Stimulated activated naive B cell treated with anti-CD40 and anti-IgM and Interleukin-4, amounts not matched to agents 10 μg/mL and 1 μg/mL and 100 μg/mL, for 72 hours (primary cell): ENCODE measurements at places on chromosomes 6 and 20.

DNA sequence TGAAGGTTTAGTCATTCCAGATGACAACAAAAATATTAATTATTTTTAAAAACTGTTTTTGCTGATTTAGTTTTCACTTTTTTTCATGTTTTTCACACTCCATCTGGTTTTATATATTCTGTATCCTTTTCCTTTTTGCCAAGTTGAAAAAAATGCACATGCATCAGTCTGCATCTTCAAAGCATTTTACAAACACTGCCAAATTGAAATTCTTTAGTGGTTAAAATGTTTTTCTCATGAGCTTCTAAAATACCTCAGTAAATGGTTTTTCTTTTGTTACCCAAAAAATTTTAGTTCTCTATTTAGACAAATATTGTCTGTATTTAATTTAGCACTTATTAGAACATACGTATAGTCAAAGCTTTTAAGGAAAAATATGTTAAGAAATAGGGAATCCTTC, 386.9 kb upstream of the HSF2 start:
- no peak overlapping the region for H3K4me3 ChIP-seq
- no peaks in the 10 kb centered on the region for H3K36me3 ChIP-seq
- DNase-seq, result no peak
- no peaks in the 10 kb centered on the region for H3K4me1 ChIP-seq
- H3K27me3 ChIP-seq, result no peaks in the 10 kb centered on the region
- no peak overlapping the region for H3K27ac ChIP-seq

DNA sequence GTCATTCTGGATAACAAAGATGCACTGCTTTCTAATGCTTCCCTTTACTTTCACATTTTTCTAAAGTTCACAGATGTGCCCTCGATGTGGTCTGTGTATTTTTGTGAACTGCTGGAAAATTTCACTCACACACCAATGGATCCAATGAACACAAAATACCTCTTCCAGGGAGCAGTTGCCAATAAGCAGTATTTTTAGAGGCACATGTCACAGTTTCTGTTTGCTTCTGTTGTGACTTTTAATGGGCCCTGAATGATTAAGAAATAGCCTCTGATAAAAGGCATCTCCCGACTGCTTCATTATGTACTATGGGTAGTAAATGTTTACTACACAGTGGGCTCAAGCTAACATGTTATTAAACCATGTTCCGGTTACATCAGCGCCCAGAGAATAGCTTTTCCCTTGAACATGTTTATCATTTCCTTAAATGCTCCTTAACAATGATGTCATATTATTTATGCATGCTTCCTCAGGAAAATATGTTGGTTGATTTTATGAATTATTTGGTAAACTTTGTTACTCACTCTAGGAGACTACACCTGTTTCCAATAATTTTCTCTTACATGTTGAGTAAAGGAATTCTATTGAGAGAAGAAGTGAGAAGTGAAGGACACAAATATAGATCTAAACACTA, 188.0 kb downstream of the KCNQ5 start:
- DNase-seq, result no peak
- H3K27ac ChIP-seq, result no peak overlapping the region
- H3K4me3 ChIP-seq, result no peak overlapping the region

DNA sequence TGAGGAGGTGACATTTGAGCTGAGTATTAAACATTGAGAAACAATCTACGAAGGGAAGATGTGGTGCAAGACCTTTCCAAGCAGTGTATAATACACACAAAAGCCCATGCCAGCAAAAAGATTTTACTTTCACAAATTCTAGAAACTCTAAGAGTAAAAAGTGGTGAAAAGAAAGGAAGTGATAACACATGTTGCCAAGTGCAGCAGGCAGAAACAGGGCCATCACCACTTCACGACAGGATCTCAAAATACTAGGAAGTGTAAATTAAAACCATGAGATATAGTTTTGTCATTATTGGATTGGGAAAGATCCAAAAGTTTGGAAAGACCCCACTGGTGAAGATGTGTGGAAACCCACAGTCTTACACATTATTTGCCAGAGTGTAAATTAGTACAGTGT, 1.7 kb upstream of the ENTPD6 start:
- no peak for DNase-seq
- H3K36me3 ChIP-seq, result peaks cover 4% of the 10 kb centered on the region
- no peak overlapping the region for H3K4me3 ChIP-seq
- H3K27me3 ChIP-seq, result peaks cover 8% of the 10 kb centered on the region
- H3K27ac ChIP-seq, result no peak overlapping the region
- H3K4me1 ChIP-seq, result peaks cover 31% of the 10 kb centered on the region

- no peak overlapping the region for H3K27ac ChIP-seq
- H3K4me1 ChIP-seq, result peaks cover 4% of the 10 kb centered on the region
- H3K4me3 ChIP-seq, result no peak overlapping the region
Measured at GRCh38 chr6:143270026-143270425, 180.5 kb downstream of the ADAT2 start.

DNA sequence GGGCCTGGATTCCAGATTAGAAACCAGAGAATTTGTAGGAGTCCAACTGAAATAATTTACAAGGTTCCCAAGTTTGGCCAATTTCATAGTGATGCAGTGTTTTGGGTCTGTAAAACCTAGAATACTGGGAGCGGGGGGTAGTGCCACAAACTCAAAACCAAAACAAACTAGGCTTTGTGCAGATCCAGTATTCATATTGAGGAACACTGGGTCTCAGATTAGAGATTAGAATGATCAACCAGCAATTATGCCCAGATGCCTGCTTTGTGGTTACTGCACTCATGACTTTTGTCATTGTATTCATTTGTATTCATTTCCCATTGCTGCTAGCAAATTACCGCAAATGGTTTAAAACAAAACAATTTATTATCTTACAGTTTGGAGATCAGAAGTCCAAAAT, 3.2 kb upstream of the NDUFAF4 start:
- DNase-seq, result no peak
- peaks cover 17% of the 10 kb centered on the region for H3K4me1 ChIP-seq
- peaks cover 18% of the 10 kb centered on the region for H3K27me3 ChIP-seq
- peaks cover 2% of the 10 kb centered on the region for H3K36me3 ChIP-seq

GRCh38 chr6:142459271-142459670, 157.5 kb downstream of the ADGRG6 start:
- peaks cover 2% of the 10 kb centered on the region for H3K4me1 ChIP-seq
- H3K27me3 ChIP-seq, result peaks cover 6% of the 10 kb centered on the region
- no peak overlapping the region for H3K4me3 ChIP-seq
- DNase-seq, result no peak
- no peaks in the 10 kb centered on the region for H3K36me3 ChIP-seq

DNA sequence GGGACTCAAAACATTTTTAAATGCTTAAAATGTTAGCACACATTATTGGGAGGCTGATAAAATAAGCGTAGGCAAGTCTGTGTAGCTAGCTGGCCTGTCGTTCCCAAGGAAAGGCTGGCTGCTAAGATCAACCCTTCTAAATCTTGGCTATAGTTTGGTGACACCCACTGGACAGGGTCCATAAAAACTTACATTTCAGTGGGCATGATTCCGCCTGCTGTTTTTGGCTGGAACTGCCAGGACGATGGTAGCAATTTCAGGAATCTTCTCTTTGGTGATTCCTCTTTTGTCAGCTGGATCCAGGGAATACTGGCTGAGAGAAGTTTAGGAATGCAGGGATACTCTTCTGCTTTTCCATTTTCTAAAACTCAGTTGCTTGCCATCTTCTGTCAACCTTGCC, 162.2 kb downstream of the NKAIN2 start:
- H3K4me1 ChIP-seq, result no peaks in the 10 kb centered on the region
- no peaks in the 10 kb centered on the region for H3K27me3 ChIP-seq
- DNase-seq, result no peak
- no peak overlapping the region for H3K27ac ChIP-seq
- H3K36me3 ChIP-seq, result no peaks in the 10 kb centered on the region
- H3K4me3 ChIP-seq, result no peak overlapping the region

DNA sequence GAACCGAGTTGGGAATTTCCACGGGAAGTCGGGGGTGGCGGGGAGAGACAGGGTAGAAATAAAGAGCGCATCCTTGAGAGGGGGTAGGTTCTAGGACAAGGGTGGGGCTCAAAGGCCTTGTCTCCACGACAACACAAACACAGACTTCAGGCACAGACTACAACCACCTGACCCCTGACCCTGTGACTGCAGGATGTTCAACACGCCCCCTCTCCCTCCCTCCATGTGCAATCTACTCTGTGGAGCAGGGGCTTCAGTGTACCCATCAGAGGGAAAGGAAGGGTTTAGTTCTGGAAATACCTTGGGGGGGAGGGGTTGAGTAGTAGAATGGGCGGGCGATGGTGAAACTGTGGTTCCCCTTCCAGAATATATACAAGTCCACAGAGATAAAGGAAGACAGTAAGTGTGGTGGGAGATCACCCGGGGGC, 651 bp upstream of the TAPBP start:
- DNase-seq, result peak; percentile 74
- peaks cover 74% of the 10 kb centered on the region for H3K36me3 ChIP-seq
- H3K27ac ChIP-seq, result peak overlapping the region; percentile 100

GRCh38 chr20:36121981-36122930, 32.3 kb upstream of the EPB41L1 start:
- no peaks in the 10 kb centered on the region for H3K36me3 ChIP-seq
- no peak overlapping the region for H3K27ac ChIP-seq
- DNase-seq, result no peak
- H3K4me3 ChIP-seq, result no peak overlapping the region

GRCh38 chr20:6053776-6054688, at the start of gene LRRN4:
TSS of gene LRRN4 (minus strand) at chr20:6054060. CDS start at chr20:6052799, 1,261 bp downstream.
- DNase-seq, result no peak
- peaks cover 72% of the 10 kb centered on the region for H3K27me3 ChIP-seq
- peaks cover 4% of the 10 kb centered on the region for H3K36me3 ChIP-seq
- H3K27ac ChIP-seq, result no peak within 1 kb of the TSS
- H3K4me3 ChIP-seq, result no peak within 1 kb of the TSS
- peaks cover 6% of the 10 kb centered on the region for H3K4me1 ChIP-seq

GRCh38 chr6:133047706-133048105, 193.5 kb upstream of the EYA4 start:
- no peaks in the 10 kb centered on the region for H3K4me1 ChIP-seq
- no peak overlapping the region for H3K4me3 ChIP-seq
- no peak overlapping the region for H3K27ac ChIP-seq
- H3K27me3 ChIP-seq, result peaks cover 3% of the 10 kb centered on the region

GRCh38 chr6:44355640-44356039, 13.2 kb downstream of the SPATS1 start:
- no peak for DNase-seq
- peaks cover 18% of the 10 kb centered on the region for H3K27me3 ChIP-seq
- H3K4me3 ChIP-seq, result no peak overlapping the region
- H3K4me1 ChIP-seq, result no peaks in the 10 kb centered on the region

GRCh38 chr6:141641951-141642350, 490.8 kb upstream of the GJE1 start:
- H3K27ac ChIP-seq, result no peak overlapping the region
- DNase-seq, result no peak
- H3K4me1 ChIP-seq, result no peaks in the 10 kb centered on the region

DNA sequence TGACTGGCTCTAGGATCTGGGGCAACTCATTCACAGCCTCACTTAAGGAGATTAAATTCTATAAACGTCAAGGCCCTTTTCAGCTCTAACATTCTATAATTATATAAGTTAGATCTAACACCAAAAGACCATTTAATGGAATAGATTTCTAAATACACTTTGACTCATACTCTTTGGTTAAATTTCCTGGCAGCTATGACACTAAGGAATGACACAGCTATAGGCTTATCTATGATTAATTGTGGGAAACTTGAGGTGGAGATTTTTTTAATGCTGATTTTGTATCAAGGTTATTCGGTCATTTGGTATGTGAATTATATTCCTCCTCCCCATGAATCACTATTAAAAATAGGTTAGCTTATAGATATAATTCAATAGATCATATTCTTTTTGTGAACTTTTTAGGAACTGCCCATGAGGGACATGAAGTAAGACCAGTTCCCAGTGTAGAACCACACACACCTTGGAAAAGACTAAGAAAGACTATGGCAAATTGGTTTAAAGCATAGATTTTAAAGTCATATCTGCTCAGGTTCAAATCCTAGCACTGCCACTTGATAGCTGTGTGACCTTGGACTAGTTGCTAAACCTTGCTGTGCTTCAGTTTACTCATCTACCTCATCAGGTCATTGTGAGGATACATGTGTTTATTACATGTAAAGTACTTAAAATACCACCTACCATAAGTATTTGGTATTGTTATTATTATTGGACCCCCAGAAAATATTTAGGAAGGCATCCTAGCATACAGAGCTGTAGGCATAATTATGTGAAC, 116.0 kb downstream of the CRYBG1 start:
- H3K36me3 ChIP-seq, result no peaks in the 10 kb centered on the region
- DNase-seq, result no peak
- peaks cover 14% of the 10 kb centered on the region for H3K4me1 ChIP-seq

DNA sequence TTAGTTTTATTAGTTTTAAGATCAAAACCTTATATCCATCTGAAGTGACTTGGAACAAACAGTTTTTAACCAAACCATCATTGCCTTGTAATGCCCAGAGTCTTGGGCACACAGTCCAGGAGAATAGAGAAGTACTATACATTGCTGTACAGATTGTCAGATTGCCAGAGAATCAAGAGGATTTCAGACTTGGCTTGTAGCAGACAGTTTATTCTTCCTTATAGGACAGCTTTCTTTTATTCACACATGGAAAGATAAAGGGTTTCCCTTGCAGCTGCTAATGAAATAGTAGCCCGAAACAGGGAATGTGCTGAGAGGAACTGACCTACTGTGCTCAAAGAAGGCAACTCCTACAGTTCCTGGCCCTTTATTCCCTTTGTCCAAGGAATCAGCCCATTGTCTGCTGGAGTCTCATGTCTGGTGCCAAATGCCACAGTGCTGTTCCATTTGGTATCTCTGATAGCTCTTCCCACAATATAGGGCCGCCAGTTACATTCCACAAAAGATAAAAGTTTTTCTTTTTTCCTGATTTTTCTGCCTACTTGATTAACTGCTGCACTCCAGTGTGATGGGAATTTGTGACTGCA, 30.6 kb downstream of the DCBLD1 start:
- no peaks in the 10 kb centered on the region for H3K36me3 ChIP-seq
- no peak for DNase-seq

DNA sequence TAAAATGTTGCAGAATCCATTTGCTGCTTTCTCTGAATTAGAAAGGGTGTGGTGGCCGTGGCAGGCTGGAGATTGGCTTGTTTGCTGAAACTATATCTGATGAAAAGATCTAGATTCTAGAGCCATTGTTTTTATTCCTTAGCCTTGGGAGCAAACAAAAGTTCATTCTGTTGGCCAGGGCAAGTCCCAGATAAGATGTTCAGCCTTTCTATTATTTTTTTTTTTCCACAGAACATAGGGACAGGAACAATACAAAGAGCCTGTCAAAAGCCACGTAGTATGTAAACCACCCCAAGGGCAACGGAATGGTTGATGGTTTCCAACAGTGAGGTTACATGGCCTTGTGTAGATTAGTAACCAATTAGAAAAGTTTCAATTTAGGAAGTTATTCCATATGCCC, 119.9 kb upstream of the SLC22A16 start:
- no peak overlapping the region for H3K27ac ChIP-seq
- H3K4me3 ChIP-seq, result no peak overlapping the region
- H3K4me1 ChIP-seq, result peaks cover 5% of the 10 kb centered on the region
- H3K36me3 ChIP-seq, result peaks cover 26% of the 10 kb centered on the region

- H3K4me1 ChIP-seq, result peaks cover 69% of the 10 kb centered on the region
- peaks cover 45% of the 10 kb centered on the region for H3K36me3 ChIP-seq
- peak overlapping the region; percentile 95 for H3K27ac ChIP-seq
- DNase-seq, result no peak
- no peaks in the 10 kb centered on the region for H3K27me3 ChIP-seq
- peak overlapping the region; percentile 55 for H3K4me3 ChIP-seq
Measured at GRCh38 chr20:2130062-2130591, 28.5 kb downstream of the STK35 start.

GRCh38 chr20:33703498-33704137, 16.5 kb downstream of the PXMP4 start:
- H3K4me1 ChIP-seq, result no peaks in the 10 kb centered on the region
- no peak overlapping the region for H3K27ac ChIP-seq
- DNase-seq, result no peak
- no peaks in the 10 kb centered on the region for H3K27me3 ChIP-seq
- peaks cover 11% of the 10 kb centered on the region for H3K36me3 ChIP-seq
